Astrocyte of the spinal cord (primary cell): ENCODE measurements at places on chromosomes 4 and X.

GRCh38 chr4:153169776-153170175 is 34.5 kb upstream of the TRIM2 start:
- no peak for DNase-seq

DNA sequence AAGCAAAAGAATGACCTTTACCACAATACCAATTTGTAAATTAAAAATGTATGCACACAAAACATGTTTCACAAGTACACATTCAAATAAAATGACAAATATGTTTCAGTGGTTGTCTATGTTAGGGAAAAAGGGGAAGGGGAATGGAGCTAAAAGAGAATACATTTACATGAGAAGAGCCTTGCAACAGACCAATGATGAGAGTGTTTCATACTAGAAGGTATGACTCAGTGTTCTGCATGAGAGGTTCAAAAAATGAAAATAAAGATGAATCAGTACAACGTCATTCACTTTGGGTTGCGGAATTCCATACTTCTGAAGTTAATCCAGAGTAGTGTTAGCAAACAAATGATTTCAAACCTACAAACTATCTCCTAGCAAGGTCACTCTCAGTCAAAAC is 51.7 kb downstream of the RPGR start:
- peak; percentile 87 for DNase-seq

GRCh38 chr4:164926301-164926700 is 49.3 kb downstream of the APELA start:
- no peak for DNase-seq

DNA sequence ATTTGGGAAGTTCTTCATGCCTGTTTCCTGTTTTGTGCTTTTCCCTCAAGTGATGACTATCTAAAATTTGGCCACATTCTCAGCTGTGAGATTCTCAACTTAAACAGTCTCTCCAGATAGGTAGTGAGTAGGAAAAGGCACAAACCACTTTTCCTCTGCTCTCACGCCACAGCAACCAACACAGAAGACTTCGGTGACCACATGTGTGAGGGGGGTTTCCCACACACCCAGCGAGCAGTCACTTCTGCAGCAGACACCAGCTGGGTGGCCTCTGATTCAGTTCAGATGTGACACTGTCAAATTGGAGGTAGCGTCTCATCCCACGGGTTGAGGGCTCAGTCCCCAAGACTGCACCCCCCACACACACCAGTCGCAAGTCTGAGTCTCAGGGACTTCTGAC is 25.1 kb upstream of the CLDN34 start:
- DNase-seq, result no peak

DNA sequence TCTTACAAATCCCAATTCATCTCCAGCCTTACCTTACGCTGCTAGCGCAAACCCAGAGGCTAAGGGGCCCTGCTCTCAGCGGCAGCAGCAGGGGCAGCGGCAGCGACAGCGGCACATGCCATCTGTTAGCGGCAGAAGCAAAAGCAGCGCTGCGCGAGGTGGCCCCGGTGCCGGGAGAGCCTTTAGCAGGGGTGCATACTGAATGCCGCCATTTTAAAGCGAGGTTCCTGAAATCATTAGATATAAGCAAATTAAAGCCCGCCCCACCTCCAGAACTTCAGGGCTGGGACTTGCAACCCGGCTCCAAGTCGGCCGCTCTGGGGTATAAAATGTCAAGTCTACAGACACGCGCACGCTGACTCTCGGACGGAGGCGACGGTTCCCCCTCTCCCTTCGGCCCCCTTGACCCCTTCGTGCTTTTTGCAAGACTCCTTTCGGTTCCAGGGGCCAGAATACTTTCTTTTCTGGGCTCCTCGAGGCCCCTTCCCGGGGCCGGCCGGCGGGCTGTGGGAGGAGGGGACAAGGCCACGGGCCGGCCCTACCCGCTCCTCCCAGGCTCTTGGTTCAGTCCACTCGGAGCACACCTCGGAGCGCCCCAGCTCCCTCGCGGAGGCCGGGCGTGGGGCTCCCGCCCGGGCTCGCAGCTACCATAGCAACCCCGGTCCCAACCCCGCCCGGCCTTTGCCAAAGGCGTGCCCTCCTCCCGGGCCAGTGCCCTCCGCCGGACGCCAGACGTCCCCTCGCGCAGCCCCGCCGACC is at the start of gene MBNL3:
TSS of gene MBNL3 (minus strand) at position 220 of the 759 bp plus-strand sequence. CDS start 49,427 bp downstream, outside the sequence.
- DNase-seq, result peak; percentile 46

GRCh38 chrX:19659929-19660328 is 144.6 kb upstream of the MAP3K15 start:
- DNase-seq, result no peak

- peak; percentile 20 for DNase-seq
Measured at GRCh38 chr4:132614682-132615081, 534.4 kb upstream of the PCDH10 start.

DNA sequence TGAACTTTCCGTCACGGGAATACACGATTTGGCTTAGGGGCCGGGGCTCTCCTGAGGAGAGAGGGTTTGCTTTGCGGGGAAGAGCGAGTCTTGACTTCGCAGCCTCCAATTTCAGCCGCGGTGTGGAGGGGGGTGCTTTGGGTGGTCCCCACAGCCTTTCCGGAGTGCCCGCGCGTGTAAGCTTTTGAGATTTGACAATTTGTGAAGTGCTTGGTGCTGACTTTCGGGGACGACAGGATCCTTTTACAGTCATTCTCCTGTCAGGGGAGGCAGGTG is 355 bp downstream of the SCML1 start:
- DNase-seq, result no peak

- no peak for DNase-seq
Measured at GRCh38 chrX:151516538-151517187, 46.8 kb upstream of the PASD1 start.

GRCh38 chrX:97490656-97491055 is 606.9 kb downstream of the RPA4 start:
- no peak for DNase-seq

- peak; percentile 94 for DNase-seq
Measured at GRCh38 chr4:73740353-73740778, at the start of gene CXCL8. Gene CXCL8, plus strand, starts transcription at chr4:73740569. Its CDS starts 90 bp downstream, at chr4:73740659.

- no peak for DNase-seq
Measured at GRCh38 chr4:80007745-80008149, 65.3 kb downstream of the ANTXR2 start.

DNA sequence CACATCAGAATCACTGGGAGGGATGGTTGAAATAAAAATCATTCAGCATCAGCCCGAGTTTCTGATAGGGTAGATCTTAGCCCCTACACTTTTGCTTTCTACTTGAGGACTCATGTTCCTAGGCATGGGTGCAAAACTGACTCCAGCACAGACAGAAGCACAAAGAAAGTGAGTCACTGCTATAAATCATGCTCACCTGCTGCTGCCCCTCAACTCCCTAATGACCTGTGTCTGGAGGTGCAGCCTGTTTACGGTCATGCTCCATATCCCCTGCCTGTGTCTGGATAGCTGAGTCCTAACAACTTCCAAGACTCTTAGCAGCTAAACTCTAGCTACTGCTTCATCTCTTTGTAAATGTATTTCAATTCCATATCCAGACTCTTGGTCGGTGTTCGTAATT is 57.8 kb downstream of the ADGRA3 start:
- DNase-seq, result no peak

DNA sequence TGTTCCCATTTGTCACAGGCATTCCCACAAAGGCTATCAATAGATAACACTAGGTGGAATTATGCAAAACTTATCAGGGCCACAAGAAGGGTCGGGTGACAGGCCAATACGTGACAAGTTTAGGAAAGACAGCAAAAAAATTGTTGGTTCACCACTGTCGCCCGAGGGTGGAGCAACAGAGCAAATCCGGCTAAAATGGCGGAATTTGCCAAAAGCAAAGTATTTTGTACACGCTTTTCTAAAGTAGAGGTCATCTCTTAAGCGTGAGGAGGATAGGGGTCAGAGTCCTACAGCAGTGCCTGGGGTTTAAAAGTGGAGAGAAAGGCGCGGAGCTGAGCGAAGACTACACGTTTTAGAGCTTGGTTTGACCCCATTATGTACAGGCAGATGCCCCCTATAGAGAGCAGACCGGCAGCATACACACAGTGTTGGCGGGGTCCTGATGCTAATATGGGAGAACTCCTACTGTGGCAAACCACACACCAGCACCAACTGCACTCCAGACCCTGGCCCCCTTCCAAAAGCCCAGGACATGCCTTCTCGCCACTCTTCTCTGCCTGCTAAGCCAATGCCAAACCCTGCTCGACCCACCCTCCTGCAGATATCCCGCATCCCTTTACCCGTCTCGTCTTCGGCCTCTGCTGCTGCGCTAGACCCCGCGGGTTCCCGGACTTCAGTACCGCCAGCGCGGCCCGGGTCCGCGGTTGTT is 733 bp downstream of the CCNA2 start:
- DNase-seq, result peak; percentile 41

DNA sequence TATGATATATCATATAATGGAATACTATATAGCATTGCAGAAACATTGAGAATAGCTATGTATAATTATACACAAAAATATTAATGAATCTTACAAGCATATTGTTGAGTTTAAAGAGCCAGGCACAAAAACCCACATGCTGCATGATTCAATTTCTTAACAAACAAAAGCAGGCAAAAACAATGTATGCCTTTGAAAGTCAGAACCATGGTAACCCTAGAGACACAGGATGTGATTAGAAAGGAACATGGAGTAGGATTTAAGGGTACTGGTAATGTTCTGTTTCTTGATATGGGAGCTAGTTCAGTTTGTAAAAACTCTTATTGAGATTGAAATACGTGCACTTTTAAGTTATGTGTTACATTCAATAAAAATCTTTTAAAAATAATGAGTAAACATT is 21.5 kb downstream of the CXCL8 start:
- DNase-seq, result no peak

- DNase-seq, result no peak
Measured at GRCh38 chr4:108315694-108316093, 147.0 kb upstream of the LEF1 start.

DNA sequence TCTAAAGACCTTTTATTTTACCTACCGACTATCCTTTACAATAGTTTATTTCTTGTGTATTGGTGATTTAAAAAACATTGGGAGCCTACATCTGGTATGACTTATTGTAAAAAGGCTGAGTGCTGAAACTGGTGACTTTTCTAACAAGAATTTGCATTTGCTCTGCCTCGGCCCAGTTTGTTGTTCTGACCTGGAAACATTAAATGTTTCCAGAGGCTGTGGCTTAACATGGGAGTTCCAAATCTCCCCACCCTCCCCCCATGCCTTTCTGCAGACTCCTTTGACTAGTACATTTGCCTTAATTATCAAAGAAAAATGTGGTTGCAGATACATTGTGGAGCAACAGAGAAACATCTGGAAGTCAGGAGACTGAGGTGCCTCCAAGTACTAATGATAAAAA is 39.8 kb downstream of the SPCS3 start:
- peak; percentile 65 for DNase-seq

- DNase-seq, result no peak
Measured at GRCh38 chr4:76692761-76693160, 205.2 kb downstream of the SOWAHB start.

DNA sequence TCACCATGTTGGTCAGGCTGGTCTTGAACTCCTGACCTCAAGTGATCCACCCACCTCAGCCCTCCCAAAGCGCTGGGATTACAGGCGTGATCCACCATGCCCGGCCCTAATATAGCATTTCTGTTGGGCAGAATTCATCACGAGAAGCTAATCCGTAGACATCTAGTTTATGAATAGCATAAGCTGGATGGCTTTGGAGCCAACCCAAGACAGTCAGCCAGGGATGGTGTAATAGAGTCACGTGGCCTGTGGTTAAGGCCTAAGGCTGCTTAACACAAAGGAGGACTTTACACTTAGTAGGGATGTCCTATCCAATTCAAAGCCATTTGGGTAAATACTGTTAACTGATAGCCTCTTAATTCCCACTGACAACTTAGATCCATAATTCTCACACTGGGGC is 173.6 kb downstream of the RAP1GDS1 start:
- DNase-seq, result no peak

- peak; percentile 75 for DNase-seq
Measured at GRCh38 chr4:159069922-159070321, 33.0 kb upstream of the RAPGEF2 start.

- DNase-seq, result peak; percentile 63
Measured at GRCh38 chrX:118181030-118181429, 64.4 kb upstream of the KLHL13 start.

GRCh38 chr4:20868108-20868507 is 167.8 kb downstream of the PACRGL start:
- no peak for DNase-seq

DNA sequence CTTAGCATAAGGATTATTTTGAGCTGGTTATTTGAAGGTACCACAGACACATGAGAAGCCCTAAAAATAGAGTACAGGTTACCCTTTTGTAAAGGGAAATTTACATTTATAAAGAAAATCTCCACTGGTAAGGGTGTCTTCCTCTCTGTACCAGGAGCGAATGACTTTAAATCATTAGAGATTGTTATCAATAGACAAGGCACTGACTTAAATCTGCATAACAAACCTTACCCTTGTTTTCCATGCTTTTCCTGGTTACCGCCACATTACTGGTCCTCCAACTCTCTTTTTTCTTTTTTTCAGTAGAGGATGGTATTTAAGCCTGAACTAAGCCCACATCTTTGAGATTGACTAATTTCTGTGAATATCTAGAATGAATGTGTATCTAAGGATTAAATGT is 129.8 kb downstream of the SLC7A11 start:
- DNase-seq, result no peak

DNA sequence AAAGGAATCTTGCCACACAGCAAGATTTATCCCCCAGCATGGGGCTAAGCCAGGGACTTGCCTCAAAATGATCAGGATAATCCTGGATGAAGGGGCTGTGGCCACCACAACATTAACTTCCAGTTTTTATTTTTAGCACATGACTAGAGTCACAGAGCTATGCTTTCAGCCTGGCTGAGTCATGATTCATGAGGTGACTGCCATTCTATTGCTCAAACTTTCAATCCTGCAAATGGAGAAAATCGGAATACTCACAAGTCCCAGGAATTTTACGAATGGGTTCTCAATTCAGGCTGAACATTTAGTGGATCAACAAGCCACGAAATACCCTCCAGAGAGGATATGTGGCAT is 70.7 kb upstream of the HPGD start:
- DNase-seq, result peak; percentile 55

DNA sequence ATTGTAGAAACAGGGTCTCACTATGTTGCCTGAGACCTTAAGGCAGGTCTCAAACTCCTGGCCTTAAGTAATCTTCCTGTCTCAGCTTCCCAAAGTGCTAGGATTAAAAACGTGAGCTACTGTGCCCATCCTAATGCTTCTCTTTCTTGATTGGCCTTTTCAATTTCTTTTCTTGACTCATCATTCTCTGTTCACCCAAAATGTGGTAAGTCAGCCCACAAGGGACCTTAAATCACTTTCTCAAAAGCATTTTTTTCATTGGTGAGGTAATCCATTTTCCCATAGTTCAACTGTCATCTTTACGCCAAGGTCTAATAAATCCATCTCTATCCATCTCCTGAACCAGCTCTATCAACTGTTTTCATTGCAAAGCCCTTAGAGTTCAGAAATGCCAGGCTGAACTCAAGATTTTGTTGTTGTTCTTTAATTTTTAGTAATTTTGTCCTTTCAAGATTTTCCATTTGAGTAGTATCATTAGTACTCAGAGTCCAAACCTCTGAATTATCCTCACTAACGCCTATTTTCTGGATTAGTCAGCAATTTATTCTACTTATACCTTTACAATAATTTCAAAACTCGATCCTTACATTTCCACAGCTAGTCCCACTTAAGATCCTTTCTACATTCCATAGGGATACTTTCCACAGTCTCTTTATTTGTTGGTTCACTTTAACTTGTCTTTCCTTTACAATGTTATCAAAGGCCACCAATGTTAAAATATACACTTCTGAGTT is 528.6 kb downstream of the IL15 start:
- no peak for DNase-seq
